ENCODE measurements at places on chromosomes 1 and 21.

DNA sequence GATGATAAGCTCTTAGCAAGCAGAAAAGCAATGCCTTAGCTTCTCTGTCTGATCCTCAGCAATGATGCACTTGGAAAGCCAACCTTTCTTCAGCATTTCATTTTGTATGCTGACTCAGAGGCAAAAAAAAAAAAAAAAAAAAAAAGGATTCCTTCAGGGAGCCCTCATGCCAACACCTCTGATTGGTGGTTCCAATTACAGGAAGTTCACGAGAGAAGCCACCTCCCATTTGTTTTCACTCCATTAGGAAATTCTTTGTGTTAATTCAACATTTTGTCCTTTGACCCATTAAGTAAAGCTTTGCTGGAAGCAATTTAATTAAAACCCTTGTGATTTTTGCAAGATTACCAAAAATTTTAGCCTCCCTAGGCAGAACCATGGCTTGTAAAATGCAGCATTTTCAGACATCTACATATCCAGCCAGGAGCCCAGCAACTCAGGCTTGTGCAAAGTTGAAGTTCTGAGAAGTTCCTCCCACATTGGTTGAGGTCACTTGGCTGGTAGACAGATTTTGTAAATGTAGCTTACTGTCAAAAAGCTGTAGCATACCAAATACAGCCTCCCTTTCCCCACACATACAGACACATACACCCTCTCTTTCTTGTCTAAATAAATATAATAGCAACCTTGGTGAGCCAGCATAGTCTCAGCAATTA, 27.1 kb upstream of the VTCN1 start:
- DNase-seq = no peak

- no peak for DNase-seq
These were observed 27.0 kb upstream of the ABCG1 start for GRCh38 chr21:42191696-42192595.

DNA sequence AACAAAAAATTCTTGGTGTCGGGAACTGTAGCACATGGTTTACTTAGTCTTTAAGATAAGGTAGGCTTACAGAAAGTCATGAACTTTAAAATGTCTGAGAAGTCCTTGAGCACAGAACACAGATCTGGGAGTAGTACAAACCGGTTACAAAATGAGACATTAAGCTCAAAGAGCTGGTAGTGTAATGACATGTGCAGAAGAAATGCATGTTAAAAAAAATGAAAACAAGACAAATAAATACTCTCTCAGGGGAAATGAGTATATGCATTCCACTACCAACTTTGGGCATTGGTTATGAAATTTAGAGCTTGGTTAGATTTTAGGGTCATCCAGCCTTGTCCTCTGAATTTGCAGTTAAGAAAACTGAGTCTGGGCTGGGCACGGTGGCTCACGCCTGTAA, 91.5 kb upstream of the F3 start:
- no peak for DNase-seq

GRCh38 chr1:235069577-235070563, 58.8 kb downstream of the TOMM20 start:
- DNase-seq = no peak

GRCh38 chr1:27099135-27099586, 55.8 kb downstream of the SLC9A1 start:
- no peak for DNase-seq

- DNase-seq = no peak
These were observed 108.6 kb downstream of the GPATCH2 start for GRCh38 chr1:217522277-217522676.

DNA sequence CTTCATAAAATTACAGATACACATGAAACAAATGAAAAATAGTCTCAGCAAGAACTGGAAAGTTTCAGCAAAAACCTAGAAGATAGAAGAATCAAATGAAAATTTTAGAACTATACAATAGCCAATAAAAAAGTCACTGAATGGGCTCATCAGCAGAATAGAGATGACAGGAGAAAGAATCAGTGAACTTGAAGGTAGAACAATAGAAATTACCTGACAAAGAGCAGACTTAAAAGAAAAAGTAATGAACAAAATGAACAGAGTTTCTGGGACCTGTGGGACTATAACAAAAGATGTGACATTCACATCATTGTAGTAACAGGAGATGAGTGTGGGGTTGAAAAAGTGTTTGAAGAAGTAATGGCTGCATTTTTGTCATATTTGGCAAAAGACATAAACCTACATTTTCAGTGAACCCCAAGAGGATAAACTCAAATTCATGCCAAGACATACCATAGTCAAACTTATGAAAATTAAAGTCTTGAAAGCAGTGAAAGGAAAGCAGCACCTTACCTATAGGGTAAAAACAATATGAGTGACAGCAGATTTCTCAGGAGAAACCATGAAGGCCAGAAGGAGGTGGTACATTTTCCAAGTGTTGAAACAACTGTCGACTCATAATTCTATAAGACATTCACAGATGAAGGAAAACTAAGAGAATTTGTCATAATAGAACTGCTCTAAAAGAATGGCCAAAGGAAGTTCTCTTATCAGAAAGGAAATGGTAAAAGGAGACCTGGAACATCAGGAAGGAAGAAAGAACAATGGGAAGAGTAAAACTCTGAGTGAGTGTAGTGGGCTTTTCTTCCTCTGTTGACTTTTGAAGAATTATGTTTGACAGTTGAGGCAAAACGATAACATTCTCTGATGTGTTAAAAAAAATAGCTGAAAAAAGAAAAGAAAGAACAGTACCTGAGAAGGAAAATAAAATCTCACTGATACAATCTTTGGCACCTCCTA, 23.5 kb downstream of the NTPCR start:
- DNase-seq = no peak

DNA sequence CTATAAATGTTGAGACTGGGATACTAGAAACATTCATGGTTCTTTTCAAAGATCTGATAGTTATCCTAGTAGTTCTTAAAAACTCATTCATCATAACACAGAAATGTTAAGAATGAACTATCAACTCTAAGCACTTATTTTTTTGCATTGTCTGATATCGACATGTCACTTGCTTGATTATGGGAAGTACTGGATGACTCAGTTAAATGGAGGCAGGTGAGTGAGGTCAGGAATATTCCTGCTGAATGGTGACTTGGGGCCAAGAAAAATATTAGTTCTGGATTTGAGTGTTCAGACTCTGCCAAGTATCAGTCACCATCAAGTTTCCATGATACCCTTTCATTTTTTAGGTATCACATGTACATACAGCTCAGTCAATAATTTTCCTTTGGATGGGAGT, 63.6 kb downstream of the NEK7 start:
- no peak for DNase-seq

DNA sequence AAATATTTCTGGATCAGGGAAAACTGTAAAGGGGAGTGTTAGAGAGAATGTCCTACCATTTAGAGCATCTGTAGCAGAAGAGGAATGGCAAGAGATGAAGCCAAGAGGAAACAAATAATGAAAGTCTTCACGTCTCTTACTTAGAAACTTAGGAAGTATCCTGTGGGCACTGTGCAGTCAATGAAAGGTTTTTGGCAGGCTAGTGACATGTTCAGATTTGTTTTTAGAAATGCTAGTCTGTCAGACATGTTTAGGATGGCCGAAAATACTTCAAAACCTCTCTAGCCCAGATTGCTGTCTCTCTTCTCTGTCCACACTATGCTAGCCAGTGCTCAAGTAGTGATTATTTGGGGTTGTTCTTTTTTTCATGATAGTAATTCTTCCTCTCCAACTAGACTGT, 48.6 kb upstream of the RGL1 start:
- no peak for DNase-seq

GRCh38 chr1:200934676-200935245, 40.1 kb downstream of the INAVA start:
- DNase-seq = no peak

GRCh38 chr1:198273748-198274295, 117.0 kb downstream of the NEK7 start:
- DNase-seq = no peak

DNA sequence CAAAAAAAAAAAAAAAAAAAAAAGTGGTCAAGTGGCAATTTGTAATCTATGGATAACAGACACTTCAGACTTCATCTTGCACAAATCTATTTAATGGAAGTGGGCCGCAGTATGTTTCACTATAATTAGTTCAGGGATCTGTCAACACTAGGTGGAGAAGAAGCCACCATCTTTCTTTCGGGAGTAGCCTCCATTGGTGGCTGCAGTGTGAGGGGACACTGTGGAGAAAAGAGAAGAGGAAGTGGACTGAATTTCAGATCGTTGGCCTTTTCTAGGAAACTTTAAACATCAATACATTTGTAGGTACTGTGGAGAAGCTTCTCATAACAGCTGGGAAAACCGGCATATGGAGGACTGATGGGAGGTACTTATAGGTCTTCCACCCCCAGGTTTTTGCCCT, 8.0 kb upstream of the ELAPOR1 start:
- DNase-seq = no peak

- DNase-seq = no peak
These were observed 99.7 kb downstream of the EPHB2 start for GRCh38 chr1:22810378-22810777.

- DNase-seq = peak; percentile 91
These were observed 12.2 kb upstream of the CLSTN1 start for GRCh38 chr1:9835758-9836631.

DNA sequence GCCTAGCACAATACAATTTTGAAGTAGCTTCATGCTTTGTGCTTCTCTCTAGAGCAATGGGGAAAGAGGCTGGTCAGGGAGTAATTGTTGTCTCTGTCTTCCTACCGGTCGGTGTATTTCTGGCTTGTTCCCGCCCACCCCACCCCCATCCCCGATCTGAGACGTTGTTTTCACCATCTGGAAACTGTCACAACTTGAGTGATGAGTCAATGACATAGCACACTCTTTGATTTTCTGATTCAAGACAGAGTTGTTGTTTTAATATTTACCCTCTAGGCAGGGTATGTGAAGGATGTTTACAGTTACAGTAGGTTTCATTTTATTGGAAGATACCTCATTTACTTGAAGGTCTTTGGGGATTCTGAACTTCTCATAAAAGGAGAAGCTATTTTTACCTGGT, 7.0 kb downstream of the IL12RB2 start:
- no peak for DNase-seq

- DNase-seq = peak; percentile 79
These were observed 70.7 kb downstream of the CD247 start for GRCh38 chr1:167447521-167448136.

- DNase-seq = no peak
These were observed 12.1 kb downstream of the OSBPL9 start for GRCh38 chr1:51628715-51629590.

DNA sequence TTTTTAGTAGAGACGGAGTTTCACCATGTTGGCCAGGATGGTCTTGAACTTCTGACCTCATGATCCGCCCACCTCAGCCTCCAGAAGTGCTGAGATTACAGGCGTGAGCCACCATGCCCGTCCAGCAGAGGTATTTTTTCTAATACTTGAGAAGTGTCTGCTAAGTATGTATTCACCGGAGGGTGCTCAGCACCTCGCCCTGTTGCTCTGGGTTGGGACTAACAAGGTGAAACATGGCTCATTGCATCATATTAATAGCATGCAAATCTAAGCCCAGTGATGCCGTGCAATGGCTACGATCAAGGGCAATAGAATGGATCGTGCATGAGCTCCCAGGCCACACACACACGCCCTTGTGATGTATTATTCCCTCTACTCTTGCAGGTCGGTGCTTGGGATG, 68.7 kb downstream of the PDE9A start:
- DNase-seq = no peak

DNA sequence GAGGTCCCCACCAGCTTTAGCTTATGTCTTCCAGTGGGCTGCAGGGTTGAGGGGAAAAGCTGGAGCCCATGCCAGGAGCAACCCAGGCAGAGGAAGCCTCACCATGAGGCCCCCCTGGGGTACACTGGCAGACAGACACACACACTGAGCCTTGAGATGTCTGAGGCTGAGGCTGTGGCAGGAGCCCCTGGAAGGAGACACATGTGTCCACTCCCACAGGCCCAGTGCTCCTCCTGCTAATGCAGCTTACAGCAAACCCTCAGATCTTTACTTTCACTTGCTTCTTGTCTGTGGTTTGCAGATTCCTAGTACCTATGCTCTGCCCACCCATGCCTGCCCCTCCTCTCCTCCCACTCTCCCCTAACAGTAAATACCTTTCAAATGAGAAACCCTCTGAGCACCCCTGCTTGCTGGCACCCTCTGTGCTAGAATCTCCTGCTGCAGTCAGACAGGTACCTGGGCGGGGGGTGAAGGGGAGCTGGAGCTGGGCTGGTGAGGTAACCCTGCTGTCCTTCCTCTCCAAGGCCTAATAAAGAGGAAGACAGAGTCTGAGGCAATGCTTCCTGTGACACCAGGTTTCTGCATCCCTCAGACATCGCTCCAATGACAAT, 63.4 kb upstream of the NEK2 start:
- DNase-seq = no peak

- no peak for DNase-seq
These were observed 239.5 kb upstream of the LRRC7 start for GRCh38 chr1:69328186-69328585.

Measured in cerebellar cortex (tissue), 1 donor.